Mesothelial cell of epicardium (in vitro differentiated cells): ENCODE measurements at places on chromosomes 13 and 19.

DNA sequence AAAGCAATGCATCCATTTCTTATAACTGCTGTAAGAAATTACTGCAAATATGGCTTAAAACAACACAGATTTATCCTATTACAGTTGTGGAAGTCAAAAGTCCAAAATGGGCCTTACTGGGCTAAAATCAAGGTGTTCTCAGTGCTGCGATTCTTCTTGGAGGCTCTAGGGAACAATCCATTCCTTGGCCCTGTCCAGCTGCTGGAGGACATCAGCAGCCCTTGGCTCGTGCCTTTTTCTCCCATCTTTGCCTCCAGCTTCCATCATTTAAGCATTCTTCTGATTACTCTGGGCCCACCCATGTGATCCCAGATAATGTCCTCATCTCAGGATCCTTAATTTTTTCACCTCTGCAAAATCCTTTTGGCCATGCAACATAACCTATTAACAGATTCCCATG is 607.1 kb downstream of the DCT start:
- H3K4me3 ChIP-seq, result no peak overlapping the region
- H3K27me3 ChIP-seq, result no peaks in the 10 kb centered on the region
- H3K36me3 ChIP-seq, result peaks cover 10% of the 10 kb centered on the region
- H3K4me1 ChIP-seq, result peaks cover 14% of the 10 kb centered on the region
- H3K27ac ChIP-seq, result no peak overlapping the region
- no peak for DNase-seq

DNA sequence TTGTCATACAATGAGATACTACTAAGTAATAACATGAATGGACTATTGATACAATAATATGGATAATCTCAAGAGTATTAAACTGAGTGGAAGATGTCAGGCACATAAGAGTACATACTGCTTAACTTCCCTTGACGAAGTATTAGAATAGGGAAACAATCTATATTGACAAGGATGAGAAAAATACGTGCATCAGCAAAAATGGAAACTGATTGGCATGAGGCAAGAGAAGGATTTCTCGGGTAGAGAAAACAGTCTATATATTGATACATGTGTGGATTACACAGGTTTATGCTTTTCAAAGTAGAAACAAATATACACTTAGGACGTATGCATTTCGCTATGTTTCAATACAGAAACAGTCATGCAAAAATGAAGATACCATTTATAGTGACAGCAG is 57.4 kb downstream of the PRR20E start:
- no peak overlapping the region for H3K4me3 ChIP-seq
- no peak overlapping the region for H3K27ac ChIP-seq
- no peaks in the 10 kb centered on the region for H3K27me3 ChIP-seq
- H3K36me3 ChIP-seq, result no peaks in the 10 kb centered on the region
- no peaks in the 10 kb centered on the region for H3K4me1 ChIP-seq

- H3K27ac ChIP-seq, result peak overlapping the region; percentile 80
- no peaks in the 10 kb centered on the region for H3K27me3 ChIP-seq
- no peak for DNase-seq
- H3K4me1 ChIP-seq, result peaks cover 30% of the 10 kb centered on the region
- H3K36me3 ChIP-seq, result peaks cover 6% of the 10 kb centered on the region
- no peak overlapping the region for H3K4me3 ChIP-seq
These were observed 118.0 kb upstream of the POSTN start for GRCh38 chr13:37716420-37717195.

DNA sequence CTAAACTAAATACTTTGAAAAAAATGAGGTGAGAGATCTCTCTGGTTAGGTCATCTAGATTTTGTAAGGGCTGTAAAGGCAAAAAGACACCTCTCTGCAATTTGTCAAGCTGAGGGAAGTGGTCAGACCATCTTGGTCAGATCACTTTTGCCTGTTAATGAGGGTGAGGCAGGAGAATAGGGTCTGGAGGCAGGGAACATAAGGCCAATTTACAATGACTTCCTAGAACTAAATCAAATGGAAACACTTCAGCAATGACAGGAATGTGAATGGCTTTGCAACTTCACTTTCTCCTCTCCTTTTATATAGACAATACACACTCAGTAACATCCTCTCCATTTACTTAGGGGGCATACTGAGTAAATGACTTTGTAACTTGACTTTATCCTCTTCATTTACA is 1653.4 kb downstream of the SLITRK5 start:
- no peak overlapping the region for H3K27ac ChIP-seq
- no peak overlapping the region for H3K4me3 ChIP-seq
- no peaks in the 10 kb centered on the region for H3K27me3 ChIP-seq
- peaks cover 4% of the 10 kb centered on the region for H3K4me1 ChIP-seq

GRCh38 chr13:98297051-98297450 is 120.0 kb upstream of the RNF113B start:
- H3K4me1 ChIP-seq, result peaks cover 55% of the 10 kb centered on the region
- no peak overlapping the region for H3K4me3 ChIP-seq

- H3K27me3 ChIP-seq, result no peaks in the 10 kb centered on the region
- H3K27ac ChIP-seq, result peak overlapping the region; percentile 97
- H3K4me3 ChIP-seq, result no peak overlapping the region
- H3K4me1 ChIP-seq, result peaks cover 24% of the 10 kb centered on the region
These were observed 61.9 kb downstream of the MLLT1 start for GRCh38 chr19:6217752-6218334.

GRCh38 chr13:99385940-99386339 is 78.7 kb upstream of the GPR183 start:
- H3K4me1 ChIP-seq, result no peaks in the 10 kb centered on the region
- no peak overlapping the region for H3K27ac ChIP-seq
- DNase-seq, result peak; percentile 22
- H3K4me3 ChIP-seq, result no peak overlapping the region
- H3K36me3 ChIP-seq, result peaks cover 25% of the 10 kb centered on the region

GRCh38 chr13:75220238-75220542 is 261.8 kb downstream of the TBC1D4 start:
- no peaks in the 10 kb centered on the region for H3K36me3 ChIP-seq
- no peak overlapping the region for H3K27ac ChIP-seq
- peaks cover 31% of the 10 kb centered on the region for H3K4me1 ChIP-seq
- no peak overlapping the region for H3K4me3 ChIP-seq
- DNase-seq, result no peak

- peak overlapping the region; percentile 95 for H3K27ac ChIP-seq
- H3K4me1 ChIP-seq, result peaks cover 43% of the 10 kb centered on the region
- no peak for DNase-seq
- H3K36me3 ChIP-seq, result peaks cover 15% of the 10 kb centered on the region
- no peaks in the 10 kb centered on the region for H3K27me3 ChIP-seq
These were observed 13.6 kb upstream of the EPSTI1 start for GRCh38 chr13:43005460-43006236.

DNA sequence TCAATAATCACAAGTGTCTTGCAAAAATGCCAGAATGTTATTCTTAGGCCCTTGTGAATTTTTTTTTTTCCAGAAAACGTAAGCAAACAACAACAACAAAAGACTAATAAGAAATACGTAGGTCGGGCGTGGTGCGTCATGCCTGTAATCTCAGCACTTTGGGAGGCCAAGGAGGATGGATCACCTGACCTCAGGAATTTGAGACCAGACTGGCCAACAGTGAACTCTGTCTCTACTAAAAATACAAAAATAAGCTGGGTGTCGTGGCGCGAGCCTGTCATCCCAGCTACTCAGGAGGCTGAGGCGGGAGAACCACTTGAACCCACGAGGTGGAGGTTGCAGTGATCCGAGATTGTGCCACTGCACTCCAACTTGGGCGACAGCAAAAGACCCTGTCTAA is 20.9 kb downstream of the TSC22D1 start:
- H3K27me3 ChIP-seq, result no peaks in the 10 kb centered on the region
- H3K36me3 ChIP-seq, result peaks cover 14% of the 10 kb centered on the region
- H3K4me3 ChIP-seq, result no peak overlapping the region
- H3K27ac ChIP-seq, result no peak overlapping the region

GRCh38 chr13:106573284-106573846 is 5.4 kb upstream of the ARGLU1 start:
- H3K4me3 ChIP-seq, result no peak overlapping the region
- H3K27me3 ChIP-seq, result no peaks in the 10 kb centered on the region
- H3K36me3 ChIP-seq, result no peaks in the 10 kb centered on the region

DNA sequence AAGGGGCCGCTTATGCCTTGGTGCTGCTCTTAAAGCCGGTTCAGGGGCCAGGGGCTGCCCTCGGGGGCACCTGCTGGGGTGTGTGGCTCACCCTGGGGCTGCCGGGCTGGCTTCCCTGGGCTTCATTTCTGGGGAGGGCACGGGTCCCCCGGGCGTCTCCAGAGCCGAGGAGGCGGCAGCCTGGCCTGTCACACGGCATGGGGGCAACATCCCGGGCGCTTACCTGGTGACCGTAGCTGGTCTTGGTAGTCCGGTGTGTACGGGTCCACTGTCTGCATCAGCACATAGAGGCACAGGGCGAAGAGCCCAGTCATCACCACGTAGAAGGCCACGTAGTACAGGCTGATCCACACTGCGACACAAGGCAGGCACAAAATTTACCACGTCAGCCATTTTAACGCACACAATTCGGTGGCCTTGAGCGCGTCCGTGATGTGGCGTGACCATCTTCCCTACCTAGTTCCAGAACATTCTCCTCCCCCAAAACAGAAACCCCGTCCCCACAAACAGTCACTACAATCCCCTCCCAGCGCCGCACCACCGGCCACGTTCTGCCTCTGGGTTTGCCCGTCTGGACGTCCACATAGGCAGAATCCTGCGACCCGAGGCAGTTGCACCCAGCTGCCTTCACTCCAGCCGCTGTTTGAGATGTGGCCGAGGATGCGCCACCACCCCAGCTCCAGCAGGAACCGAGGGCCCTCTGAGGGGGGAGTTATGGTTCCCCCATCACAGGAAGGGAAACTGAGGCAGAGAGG is 3.2 kb downstream of the ATP4B start:
- no peak overlapping the region for H3K27ac ChIP-seq
- no peak overlapping the region for H3K4me3 ChIP-seq
- H3K4me1 ChIP-seq, result peaks cover 3% of the 10 kb centered on the region

DNA sequence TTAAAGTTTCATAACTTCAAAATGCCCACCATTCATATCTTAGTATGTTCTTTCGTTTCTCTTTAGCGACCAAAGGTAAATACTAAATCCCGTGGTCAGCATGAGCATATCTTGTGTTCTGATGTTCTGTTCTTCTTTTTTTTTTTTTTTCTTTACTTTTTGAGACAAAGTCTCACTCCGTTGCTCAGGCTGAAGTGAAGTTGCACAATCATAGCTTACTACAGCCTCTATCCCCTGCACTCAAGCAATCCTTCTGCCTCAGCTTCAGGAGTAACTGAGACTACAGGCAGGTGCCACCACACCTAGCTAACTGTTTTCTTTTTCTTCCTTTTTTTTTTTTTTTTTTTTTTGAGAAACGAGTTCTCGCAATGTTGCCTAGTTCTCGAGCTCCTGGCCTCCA is 60.9 kb upstream of the ATP12A start:
- no peak overlapping the region for H3K27ac ChIP-seq
- H3K4me3 ChIP-seq, result no peak overlapping the region
- no peaks in the 10 kb centered on the region for H3K36me3 ChIP-seq
- no peak for DNase-seq
- peaks cover 4% of the 10 kb centered on the region for H3K4me1 ChIP-seq

GRCh38 chr19:23118400-23118799 is 1.6 kb downstream of the ZNF730 start:
- H3K27ac ChIP-seq, result no peak overlapping the region
- peak overlapping the region; percentile 22 for H3K4me3 ChIP-seq
- H3K4me1 ChIP-seq, result peaks cover 13% of the 10 kb centered on the region
- DNase-seq, result no peak
- no peaks in the 10 kb centered on the region for H3K27me3 ChIP-seq
- H3K36me3 ChIP-seq, result peaks cover 18% of the 10 kb centered on the region

DNA sequence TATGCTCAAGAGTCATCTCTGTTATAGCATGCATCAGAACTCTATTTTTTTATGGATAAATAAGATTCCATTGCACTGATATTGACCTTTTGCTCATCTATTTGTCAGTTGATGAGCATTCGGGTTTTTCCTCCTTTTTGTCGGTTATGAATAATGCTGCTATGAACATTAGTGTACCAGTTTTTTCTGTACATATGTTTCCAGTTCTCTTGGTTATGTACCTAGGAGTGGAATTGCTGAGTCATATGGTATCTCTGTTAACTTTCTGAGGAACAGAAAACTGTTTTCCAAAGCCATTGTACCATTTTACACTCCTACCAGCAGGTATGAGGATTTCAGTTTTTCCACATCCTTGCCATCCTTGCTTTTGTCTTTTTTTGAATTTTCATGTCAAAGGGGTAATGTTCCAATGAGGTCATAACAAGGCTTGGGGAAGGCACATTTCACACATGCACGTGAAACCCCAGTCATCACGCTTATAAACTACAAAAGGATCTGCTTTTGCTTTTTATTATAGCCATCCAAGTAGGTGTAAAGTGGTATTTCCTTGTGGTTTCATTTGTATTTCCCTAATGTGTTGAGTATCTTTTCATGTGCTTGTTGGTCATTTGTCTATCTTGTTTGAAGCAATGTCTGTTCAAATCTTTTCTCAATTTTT is 14.6 kb downstream of the KBTBD7 start:
- DNase-seq, result no peak
- H3K36me3 ChIP-seq, result peaks cover 14% of the 10 kb centered on the region
- H3K4me3 ChIP-seq, result no peak overlapping the region
- no peak overlapping the region for H3K27ac ChIP-seq
- H3K27me3 ChIP-seq, result no peaks in the 10 kb centered on the region

- H3K27me3 ChIP-seq, result peaks cover 7% of the 10 kb centered on the region
- H3K4me1 ChIP-seq, result peaks cover 22% of the 10 kb centered on the region
- H3K4me3 ChIP-seq, result peak overlapping the region; percentile 71
- DNase-seq, result peak; percentile 75
These were observed 2.4 kb downstream of the PTPRH start for GRCh38 chr19:55206664-55207500.

DNA sequence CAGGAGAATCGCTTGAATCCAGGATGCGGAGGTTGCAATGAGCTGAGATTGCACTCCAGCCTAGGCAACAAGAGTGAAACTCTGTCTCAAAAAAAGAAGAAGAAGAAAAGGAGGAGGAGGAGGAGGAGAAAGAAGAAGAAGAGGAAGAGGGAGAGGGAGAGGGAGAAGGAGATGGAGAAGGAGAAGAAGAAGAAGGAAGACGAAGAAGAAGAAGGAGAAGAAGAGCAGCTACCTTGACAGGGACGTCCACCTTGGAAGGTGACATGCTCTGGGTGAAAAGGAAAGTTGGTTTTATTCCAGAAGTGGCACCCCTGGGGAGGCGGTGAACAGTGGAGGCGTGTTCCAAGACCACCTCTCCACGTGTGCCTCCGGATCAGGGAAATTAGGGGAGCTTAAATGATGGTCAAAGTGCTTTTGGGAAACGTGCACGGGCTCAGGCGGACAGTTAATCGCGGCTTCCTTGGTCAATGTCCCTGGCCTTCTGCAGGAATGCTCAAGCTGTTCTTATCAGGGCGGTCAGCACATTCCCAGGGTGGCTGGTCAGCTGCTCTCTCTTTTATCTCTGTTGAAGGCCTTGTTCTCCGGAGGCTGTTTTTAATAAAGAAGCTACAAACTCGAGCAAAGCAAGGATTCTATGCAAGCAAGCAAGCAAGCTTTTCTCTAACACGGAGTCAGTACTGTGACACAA is 78.9 kb upstream of the PEG3 start:
- no peak overlapping the region for H3K4me3 ChIP-seq
- no peaks in the 10 kb centered on the region for H3K4me1 ChIP-seq
